ENCODE measurements at places on chromosomes 11 and 22.

- DNase-seq: no peak
These were observed 21.6 kb downstream of the ANO1 start for GRCh38 chr11:70099578-70100279.

DNA sequence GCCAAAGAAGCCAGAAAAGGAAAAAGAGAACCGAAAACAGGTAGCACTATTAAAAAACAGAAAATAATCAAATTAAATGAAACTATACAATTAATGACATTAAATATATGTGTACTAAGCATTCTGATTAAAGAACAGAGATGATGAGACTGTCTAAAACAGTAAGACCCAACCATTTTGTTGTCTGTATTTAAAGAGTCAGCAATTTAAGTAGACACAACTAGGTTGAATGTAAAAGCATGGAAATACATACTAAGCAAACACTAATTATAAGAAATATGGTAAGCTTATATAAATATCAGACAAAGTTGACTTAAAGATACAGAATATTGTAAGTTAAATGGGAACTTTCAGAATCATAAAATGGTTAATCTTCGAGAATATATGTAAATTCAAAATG is 774.6 kb upstream of the RAG2 start:
- no peak for DNase-seq

GRCh38 chr22:38257181-38257580 is 15.6 kb downstream of the TMEM184B start:
- no peak for DNase-seq

GRCh38 chr22:40660730-40661129 is 18.6 kb upstream of the MCHR1 start:
- DNase-seq: no peak

Data from D341Med (cell line).